Cardiac atrium fibroblast (primary cell): ENCODE measurements at places on chromosomes 2 and 18. TPM values are rescaled to one million over a fixed set of nuclear protein-coding genes. Genes with fewer than 3 reads are reported as not detected.

Gene ALPG
- total RNA-seq, result not detected in 2 replicates

Gene RAB17
- 0.81 and 1.4 TPM in 2 replicates for total RNA-seq

Gene ANKRD30B
- total RNA-seq, result not detected in 2 replicates

Gene SRD5A2
- total RNA-seq, result not detected in 2 replicates

Gene CTAGE1
- 0.16 TPM in 1 of 2 replicates, not detected in the other for total RNA-seq

Gene GPBAR1
- total RNA-seq, result not detected in 2 replicates

Gene TFCP2L1
- total RNA-seq, result not detected in 2 replicates

Gene PSMA8
- not detected in 2 replicates for total RNA-seq

Gene TUBA4A
- 16.4 and 39.2 TPM in 2 replicates for total RNA-seq

Gene ANKRD29
- 0.65 and 0.90 TPM in 2 replicates for total RNA-seq

Gene TTLL4
- 9.9 and 43.9 TPM in 2 replicates for total RNA-seq

Gene SLC19A3
- total RNA-seq, result 2.2 and 2.6 TPM in 2 replicates

Gene NXPH2
- not detected in 2 replicates for total RNA-seq

Gene DSG1
- not detected in 2 replicates for total RNA-seq

Gene IL36RN
- total RNA-seq, result not detected in 2 replicates
